ENCODE measurements at places on chromosomes 4 and X.
A peak's percentile ranks its signal among the peaks of the same experiment; 100 is the strongest.

- no peak for DNase-seq
Observed at GRCh38 chr4:110034026-110034393, 121.3 kb downstream of the EGF start.

- no peak for DNase-seq
Observed at GRCh38 chrX:47936224-47936939, 67.4 kb downstream of the ZNF182 start.

GRCh38 chr4:17515445-17516407, 761 bp downstream of the CLRN2 start:
- DNase-seq: no peak

DNA sequence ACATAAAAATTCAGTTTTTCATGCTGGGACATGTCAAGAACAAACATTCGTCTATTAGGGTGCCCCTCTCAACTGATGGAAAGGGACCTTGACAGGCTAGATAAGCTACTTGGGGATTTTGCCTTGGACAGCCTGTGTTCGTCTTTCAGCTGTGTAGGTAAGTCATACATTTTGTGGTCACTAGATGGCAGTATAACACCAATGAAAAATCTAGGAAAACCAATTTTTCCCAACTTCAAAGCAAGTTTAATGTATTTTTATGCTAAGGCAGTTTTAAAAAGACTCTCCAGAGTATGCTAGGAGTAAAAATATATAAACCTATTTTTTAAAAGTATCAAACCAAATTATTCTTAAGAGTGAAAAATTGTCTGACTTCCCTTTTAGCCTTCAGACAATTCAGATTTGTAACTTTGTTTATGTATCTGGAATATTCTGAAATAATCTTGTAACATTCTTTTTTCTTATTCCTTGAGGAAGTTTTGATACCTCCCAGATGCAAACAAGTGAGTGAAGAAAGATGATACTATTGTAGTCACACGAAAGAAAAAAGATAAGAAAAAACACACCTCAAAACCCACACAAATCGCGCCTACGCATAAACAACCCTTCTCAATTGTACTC, 158.3 kb downstream of the CPE start:
- no peak for DNase-seq

DNA sequence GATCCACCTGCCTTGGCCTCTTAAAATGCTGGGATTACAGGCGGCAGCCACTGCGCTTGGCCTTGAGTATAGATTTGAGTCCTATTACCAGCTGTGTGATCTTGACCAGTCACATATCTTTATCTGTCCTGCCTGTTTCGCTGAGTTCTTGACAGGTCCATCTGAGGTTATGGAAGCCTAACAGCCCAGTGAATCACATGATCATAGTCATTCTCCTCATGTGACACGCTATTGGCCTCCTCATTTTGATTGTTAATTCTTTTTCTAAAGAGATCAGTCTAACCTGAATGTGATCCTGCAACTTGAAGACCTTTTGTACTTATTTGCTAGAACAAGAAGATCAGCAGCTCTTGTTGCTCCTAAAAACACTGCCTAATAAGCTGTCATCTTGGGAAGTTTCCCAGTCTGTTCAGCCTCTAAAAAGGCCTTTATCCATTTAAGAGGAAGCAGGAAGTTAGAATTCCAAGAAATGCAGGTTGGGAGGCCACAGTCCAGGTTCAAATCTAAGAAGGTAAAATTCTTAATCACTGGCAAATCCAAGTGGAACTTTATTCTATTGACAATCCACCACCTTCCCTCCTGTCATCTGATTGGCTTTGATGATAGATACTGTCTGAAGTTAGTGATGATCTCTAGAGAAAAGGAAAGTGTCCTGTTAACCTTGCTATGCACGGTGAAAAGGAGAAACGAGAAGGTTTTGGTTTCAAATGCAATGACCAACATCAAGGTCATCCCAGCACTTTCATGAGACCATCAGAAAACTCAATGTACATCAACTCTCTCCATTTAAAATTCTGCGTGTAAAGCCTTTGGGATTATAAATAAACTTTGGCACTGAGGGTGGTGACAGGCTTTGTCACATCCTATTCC, 86.9 kb downstream of the CHRNA9 start:
- DNase-seq: no peak

DNA sequence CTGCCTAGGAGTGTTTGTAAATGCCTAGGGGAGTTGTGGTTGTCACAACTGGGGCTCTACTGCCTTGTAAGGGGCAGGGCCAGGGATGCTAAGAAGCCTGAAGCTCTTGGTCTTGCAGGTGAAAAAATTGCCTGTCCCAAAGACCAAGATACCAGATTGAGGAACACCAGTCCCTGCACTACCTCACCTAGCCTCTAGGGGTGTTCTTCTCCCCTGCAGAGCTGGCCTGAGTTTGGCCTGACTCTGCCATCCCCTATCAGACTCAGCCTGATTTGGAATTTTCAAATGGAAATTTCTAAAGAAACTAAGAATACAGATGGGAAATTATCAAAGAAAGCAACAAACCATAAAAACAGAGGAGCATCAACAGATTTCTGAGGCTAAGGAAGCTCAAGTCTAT, 90.4 kb downstream of the ZC4H2 start:
- no peak for DNase-seq

GRCh38 chr4:67109276-67109675, 436.0 kb downstream of the CENPC start:
- no peak for DNase-seq

- DNase-seq: no peak
Observed at GRCh38 chrX:153649178-153649914, 2.3 kb downstream of the DUSP9 start.

GRCh38 chrX:110002300-110003166, at the start of gene TMEM164:
Gene TMEM164 (plus strand): TSS chrX:110003114. CDS start chrX:110003775, 661 bp downstream.
- peak; percentile 74 for DNase-seq

DNA sequence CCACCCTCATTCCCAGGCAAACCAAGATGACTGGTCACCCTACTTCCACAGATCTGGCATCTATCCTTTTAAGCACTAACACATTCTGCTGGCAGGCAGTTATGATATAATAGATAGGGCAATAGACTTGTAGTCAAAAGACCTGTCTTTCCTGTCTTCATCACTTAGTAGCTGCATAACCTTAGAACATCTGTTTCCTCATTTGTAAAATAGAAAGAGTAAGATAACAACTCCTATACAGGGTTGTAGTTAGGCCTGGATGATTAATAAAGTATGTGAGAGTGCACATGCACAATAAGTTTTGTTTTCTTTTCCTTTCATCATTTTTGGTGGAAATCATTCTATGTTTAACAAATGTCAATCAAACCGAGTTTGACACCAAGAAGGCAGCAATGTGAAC, 72.1 kb downstream of the GPR82 start:
- no peak for DNase-seq

DNA sequence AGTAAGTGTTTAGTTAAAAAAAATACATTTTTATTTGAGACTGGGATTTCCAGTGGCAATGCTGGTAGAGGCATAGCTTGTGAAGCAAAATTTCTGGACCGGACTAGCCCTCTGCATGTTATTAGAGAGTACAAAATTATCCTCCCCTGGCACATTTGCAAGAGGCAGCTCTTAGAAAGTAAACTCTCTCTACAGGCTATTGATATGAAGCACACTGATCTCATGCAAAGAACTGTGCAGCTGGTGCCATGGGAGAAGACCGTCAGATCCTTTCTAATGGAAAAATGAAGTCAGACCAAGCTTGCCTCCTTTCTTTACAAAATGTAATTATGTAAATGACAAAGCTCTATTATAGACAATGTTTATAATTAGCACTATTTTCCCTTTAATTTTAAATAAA, 2717.2 kb downstream of the PCDH7 start:
- no peak for DNase-seq

DNA sequence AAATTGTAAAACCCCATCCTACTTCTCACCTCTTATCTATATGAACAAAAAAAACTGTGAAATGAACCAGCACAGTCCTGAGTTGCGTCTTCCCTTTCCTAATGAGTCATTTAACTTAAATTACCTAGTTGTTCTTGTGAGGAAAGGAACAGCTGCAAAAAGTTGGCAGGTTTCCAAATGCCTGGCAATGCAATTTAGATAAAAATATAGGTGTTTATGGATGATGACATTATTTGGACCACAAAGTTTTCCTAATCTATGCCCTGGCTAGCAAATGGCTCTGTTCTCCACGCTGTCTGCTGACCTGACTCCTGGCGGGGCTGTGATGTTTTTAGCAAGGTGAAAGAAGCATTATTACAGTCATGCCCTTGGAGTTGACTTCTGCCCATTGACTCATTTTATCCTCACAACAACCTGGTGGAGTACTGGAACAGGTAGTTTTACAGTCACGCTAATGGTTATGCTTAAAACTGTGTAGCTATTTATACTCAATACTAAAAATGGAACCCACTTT, 29.8 kb upstream of the RELL1 start:
- no peak for DNase-seq

DNA sequence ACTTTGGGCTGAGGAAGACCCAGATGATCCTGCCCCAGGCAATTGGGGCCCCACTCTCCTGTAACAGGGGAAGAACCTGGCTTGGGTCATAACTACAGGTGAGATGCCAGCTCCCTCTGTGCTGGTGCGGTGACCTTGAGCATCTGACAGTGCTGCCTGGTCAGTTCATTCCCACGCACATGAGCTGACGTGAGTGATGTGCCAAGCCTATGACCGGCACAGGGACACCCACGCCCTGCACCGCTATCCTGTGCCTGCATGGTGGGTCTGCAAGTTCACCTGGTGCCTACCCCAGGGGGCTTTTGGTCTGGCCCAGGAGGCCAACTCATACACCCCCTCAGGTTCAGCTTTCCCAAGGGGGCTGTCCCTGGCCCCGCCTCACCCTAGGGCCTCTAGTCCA, 123.7 kb upstream of the PSAPL1 start:
- DNase-seq: no peak

DNA sequence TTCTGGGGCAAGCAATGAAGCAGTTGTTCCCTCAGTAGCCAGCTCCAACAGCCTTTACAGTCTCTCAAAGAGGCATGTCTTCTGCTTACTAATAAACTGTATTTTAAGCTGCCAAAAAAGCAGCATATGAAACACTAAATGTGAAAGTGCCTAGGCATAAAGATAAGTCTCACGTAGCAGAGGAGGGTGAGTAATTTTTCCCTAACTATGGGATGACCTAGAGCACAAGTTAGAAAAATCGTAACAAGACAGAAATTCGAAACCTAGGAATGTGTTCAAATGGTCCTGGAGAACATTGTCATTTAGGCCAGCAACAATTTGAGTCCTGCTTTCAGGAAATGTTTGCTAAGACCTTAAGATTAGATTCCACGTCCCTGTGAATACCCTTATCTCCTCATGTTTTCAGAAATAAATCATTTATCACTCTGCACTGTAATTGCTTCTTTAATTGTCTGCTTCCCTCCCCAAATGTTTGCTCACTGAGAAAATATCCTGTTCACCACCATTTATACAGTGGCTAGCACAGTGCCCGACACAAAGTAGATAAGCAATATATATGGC, 222.2 kb downstream of the KCNIP4 start:
- no peak for DNase-seq

DNA sequence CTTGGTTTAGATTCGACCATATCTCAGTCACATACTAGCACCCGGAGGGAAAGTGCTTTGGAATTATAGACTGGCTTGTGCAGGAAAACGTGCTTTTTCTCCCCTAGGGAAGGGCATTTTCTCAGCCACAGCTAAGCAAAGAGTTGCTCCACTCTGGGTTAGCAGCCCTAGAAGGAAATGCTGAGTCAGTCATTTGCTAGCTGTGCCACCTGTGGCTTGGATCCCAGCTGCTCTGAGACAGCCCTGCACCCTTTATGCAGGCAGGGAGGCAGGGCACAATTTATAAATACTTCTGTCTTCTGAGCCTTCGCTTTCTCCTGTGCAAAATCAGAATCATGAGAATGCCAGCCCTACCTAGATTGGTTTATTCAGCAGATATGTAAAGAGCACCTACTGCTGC, 1.3 kb upstream of the USP51 start:
- peak; percentile 40 for DNase-seq

DNA sequence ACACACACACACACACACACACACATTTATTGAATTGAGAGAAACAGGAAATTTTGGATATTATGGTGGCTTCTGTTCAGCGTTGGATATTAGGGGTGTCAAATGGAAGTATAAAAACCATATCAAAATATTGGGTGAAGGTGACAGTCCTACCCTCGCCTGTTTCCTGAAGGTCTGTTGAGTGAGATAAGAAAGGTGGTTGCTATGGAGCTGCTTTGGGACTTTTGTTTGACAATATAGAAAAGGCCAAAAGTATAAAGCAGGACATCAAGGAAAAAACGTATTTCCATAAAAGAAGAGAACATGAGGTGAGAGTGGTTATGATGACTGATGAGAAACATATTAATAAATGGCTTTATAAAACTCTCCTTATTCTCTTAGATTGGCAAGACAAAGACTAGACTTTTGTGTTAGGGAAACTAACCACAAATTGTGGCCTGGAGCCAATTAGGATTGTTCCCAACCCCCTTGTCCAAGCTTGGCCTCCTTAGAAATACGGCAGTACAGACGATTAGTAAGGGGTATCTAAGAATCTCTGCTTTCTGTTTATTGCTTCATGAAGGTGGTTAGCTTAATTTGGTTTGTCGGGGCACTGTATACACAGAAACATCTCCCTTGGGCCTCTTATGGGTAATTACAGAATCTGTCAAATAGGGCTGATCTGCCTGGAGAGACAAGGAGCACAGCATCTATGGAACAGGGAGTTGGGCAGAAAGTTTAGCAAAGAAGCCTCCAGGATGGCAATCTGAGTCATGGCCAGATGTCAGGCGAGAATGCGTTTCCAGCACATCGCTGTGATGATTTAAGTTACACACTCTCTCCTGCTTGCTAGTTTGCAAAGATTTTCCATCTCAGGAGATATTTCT, 198.0 kb downstream of the CBR4 start:
- DNase-seq: no peak

DNA sequence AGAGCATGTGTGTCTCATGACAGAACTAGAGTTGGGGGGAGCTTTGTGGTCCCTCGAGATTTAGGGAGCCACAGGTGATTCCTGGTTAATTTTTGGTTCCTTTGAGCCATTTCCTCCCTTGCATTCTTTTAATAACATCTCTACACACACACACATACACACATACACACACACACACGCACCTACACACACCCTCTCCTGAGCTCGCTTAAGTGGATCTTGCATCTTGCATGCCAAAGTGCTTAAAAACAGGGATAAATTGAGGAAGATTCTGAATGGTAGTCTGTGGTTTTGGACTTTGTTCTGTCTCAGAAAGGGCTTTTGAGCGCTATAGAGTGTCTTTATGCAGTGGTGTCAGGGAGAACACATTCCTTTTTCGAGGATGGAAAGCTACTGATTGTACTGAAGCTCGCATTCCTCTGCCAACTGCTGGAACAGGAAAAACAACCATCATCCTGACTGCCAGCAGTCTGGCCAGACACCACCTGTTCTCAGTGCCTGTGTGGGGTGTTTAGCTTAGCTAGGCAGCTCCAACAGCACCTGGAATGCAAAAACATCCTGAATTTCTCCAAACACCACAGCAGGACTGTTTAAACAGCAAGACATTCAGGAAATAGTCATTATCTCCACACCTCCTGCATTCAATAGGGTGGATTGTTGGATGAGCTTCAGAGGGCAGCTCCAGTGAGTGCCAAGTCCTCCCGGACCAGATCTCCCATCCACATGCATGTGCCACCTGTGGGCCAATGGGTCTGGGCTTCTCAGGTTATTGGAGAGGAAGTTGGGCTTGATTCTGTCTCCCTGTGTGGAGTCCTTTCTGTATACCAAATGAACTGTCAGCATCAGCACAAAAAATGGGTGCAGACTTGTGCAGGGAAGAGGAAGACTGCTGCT, 21.9 kb upstream of the IGFBP7 start:
- DNase-seq: peak; percentile 42

Data from lower leg skin (tissue), 4 donors.